ENCODE measurements at places on chromosomes 1 and 21.
A peak's percentile ranks its signal among the peaks of the same experiment; 100 is the strongest.

GRCh38 chr21:14073615-14074014 lies 137.1 kb downstream of the LIPI start:
- DNase-seq: no peak

GRCh38 chr21:42665026-42665425 lies 11.6 kb downstream of the PDE9A start:
- DNase-seq: no peak

GRCh38 chr1:196680107-196680506 lies 28.3 kb downstream of the CFH start:
- no peak for DNase-seq

GRCh38 chr1:154404984-154405746 lies at the start of gene IL6R:
TSS of gene IL6R (plus strand) at chr1:154405343. CDS start at chr1:154405630, 287 bp downstream.
- DNase-seq: peak; percentile 96

DNA sequence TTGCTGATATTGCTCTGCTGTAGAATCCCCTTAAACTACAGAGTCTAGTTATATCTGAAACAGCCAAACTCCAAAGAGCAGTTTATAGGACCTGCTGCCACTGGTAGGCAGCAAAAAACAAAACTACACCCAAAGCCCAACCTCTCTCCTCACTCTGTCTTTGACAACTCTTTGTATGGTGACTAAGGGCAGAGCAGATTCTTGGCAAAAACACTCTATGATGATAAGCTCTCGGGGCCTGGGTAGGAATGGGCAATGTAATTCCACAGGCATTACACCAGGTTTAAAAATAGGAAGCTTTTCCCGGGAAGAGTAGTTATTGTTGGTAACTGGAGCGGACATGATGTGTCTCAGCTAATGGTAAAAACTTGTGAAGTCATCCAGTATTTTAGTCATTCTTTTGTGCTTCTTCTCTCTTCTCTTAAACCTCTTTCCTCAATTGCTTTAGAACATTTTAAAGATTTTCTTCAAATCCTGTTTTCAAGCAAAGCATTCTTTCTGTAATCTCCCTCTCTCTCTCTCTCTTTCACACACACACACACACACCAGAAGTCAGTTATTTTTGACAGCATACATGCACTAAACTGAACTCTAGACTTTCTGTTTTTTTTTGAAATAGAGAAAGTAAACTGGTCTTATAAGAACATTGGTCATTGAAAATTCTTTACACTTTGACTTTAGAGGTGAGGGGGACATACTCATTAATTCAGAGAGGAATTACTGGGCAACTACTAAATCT lies 193.5 kb downstream of the PAPPA2 start:
- no peak for DNase-seq

All from left lobe of liver (tissue), 2 donors.